ENCODE measurements at places on chromosomes 12 and 14.

GRCh38 chr12:128727999-128728398, 95.8 kb downstream of the SLC15A4 start:
- DNase-seq, result no peak

DNA sequence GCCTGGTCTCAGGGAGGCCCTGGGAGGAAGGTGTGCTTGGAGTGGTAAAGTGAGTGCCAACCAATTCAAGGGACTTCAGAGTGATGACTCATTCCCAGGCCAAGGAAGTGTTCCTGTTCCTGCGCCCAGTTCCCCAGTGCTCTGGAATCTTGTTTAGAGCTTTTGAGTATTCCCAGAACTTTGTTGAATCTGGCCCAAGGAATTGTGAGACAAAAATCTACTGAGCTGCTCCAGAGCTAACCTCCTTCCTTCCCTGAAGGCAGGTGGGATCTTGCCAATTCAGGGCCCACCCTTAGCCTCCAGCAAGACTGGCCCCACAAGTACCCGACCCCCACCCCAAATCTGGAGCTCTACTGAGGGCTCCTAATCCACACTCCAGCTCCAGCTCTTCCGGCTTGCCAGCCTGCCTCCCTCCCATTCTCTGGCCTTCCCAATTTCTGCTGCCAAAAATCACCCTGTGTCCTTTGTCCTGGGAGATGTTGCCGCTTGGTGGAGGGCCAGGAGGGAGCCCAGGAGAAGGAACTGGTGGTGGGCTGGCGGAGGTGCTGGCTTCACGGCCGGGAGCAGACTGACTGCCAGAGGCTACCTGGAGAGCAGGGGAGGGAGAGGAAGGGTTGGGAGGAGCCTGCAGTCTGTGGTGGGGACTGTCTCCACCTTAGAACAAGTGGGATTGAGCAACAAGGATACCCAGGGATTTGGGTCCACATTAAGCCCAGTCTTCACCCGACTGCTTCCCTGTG, 2.0 kb upstream of the ATN1 start:
- DNase-seq, result no peak

DNA sequence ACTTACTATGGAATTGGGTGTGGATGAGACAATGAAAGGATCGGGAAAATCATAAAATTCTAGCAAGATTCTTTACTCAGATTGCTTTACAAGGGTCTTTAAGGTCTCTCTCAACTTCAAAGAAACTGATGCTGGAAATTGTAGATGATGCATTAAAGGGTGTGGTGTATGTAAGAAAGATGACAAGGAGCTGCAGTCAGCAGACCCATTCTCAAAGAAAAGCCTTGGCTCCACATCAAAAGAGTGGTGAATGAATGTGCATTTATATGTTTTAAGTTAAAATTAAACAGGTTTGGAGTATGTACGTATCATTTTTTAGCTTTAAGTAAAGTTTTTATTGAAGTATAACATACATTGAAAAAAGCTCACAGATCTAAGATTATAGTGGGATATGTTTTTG, 194.5 kb downstream of the C12orf75 start:
- DNase-seq, result no peak

DNA sequence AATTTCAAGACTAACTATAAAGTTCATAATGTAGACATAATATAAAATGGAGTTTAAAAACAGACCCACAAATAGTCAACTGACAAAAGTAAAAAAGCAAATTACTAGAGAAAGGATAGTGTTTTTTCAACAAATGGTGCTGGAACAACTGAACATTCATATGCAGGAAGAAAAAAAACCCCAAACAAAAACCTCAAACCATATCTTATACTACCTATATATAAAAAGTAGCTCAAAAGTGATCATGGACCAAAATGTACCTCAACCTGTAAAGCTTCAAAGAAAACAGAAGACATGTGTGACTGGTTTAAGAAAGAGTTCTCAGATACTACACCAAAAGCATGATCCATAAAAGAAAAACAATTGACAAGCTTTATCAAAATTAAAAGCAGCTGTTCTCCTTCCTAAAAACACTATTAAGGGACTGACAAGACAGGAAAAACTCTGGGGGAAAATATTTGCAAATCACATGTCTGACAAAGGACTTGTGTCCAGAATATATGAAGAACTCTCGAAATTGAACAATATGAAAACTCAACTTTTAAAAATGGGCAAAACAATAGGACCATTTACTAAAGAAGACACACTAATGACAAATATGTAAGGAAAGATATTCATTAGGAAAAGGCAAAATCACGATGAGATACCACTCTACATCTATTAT, 22.7 kb upstream of the ARID4A start:
- DNase-seq, result no peak

DNA sequence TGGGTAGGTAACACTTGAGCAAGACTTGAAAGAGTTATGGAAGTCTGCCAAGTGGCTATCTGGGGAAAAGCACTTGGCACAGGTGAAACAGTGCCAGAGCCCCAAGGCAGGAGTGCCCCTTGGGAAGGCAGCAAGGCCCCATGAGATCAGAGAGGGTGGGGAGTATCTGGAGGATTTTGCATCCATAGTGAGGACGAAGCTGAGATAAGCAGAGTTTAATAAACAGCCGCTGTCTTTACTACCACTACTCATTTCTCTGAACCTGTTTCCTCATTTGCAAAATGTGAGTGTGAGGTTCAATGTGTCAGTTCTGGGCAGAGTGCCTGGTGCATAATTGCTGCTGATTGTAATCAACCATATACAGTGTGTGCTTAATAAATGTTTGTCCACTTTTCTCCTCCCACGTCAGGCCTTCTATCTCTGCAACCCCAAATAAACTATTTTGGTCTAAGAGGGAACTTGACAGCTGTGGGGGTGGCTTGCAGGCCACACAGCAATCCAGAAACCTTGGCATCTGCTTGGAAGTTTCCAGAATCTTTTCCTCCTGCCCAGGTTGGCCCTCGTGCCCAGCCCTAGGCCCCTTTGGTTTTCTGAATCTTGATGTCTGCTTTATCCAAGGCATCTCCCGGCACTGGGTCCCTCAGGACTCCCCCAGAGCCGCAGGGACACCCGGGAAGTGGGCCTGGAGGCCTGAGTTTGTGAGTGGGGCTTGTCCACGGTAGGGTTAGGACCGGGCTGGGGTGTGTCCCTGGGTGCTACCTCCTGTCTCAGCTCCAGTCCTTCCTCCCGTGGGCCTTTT, 4.5 kb downstream of the ABCB9 start:
- DNase-seq, result no peak

DNA sequence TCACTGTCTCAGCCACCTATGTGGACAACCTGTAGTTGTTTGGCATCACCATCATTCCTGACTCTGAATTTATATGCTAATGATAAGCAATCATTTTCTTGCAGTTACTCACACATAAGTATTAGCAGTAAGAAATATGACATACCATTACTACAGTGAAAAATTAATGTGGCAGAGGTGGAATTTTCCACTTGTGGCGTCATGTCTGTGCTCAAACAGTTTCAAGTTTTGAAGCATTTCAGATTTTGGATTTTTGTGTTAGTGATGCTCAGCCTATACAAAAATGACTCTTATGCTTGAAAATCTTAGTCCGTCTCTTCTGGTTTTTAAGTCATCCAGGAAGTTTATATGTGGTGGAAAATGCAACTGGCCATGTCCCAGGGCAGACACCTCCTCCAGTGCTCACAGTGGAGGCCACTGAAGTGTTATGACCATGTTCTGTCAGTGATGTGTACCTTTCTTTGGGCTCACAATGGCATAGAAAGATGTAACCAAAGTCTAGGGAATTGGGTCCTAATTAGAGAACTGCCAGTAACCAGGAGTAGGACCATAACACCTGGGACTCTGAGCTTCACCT, 220.6 kb downstream of the SYT1 start:
- DNase-seq, result no peak

DNA sequence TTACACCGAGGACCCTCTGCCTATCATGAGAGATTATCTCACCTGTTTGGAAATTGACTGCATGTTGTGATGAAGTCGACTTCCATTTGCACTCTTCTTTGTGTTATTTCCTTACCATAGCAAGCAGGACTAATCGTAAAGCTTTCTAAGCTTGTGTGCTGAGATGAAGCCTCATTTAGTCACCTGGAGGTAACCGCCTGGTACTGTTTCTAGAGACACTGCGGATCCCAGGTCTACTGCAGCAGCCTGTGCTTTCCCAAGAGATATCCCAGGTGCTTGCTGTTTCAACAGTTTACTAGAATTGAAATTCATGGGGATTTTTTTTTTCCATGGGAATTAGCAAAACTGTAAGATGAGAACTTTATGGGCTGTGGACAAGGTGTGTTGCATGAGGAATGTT, 131.8 kb downstream of the PTPRR start:
- DNase-seq, result no peak

- no peak for DNase-seq
Observed at GRCh38 chr14:22657861-22658260, 13.7 kb upstream of the OR6J1 start.

DNA sequence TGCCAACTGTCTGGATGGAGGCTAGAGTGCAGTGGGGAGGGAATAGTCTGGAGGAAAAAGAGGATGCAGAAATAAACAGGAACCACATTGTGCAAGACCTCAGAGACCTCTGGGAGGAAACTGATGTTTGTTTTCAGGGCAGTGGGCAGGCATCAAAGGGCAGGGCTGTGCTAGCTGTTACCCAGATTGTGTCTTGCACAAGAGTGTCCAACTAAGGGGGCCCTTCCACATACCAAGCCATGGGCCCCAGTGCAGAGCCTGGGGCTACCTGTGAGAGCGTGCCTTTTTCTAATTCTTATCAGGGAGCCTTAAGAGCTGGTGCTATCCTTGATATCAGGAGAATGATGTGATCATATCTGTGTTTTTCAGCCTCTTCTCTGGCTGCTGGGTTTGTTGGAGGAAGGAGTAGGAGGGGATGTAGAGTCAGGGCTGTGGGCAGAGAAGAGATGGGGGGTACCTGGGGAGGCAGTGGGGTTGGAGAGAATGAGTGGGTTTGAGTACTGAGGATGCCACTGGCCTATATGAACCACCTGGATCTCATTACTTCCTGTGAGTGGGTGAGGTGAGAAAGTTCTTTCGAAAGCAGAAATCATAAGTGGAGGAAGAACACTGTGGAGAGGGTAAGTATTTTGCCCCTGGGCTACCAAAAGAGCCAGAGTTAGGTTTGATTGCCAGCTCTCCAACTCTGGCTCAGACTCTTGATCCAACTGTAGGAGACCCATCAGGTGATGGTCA, 259.2 kb upstream of the CRY1 start:
- DNase-seq, result no peak
